ENCODE measurements at places on chromosomes 16 and 17. TPM values are rescaled to one million over a fixed set of nuclear protein-coding genes. Genes with fewer than 3 reads are reported as not detected.

DNA sequence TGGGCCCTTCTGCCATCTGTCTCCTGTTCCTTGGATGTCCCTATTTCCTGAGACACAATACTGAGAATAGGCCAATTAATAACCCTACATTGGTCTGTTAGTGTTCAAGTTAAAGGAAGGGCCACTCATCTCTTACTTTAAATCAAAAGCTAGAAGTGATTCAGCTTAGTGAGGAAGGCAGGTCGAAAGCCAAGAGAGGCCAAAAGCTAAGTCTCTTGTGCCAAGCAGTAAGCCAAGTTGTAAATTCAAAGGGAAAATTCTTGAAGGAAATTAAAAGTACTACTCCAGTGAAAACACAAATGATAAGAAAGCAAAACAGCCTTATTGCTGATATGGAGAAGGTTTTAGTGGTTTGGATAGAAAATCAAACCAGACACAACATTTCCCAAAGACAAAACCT lies 28.8 kb downstream of the ANKFN1 start:
- H3K36me3 ChIP-seq, result no peaks in the 10 kb centered on the region
- no peak overlapping the region for H3K27ac ChIP-seq
- H3K27me3 ChIP-seq, result no peaks in the 10 kb centered on the region
- H3K4me3 ChIP-seq, result no peak overlapping the region
- DNase-seq, result no peak

- no peak for DNase-seq
- H3K4me3 ChIP-seq, result no peak overlapping the region
- H3K4me1 ChIP-seq, result no peaks in the 10 kb centered on the region
- H3K27me3 ChIP-seq, result no peaks in the 10 kb centered on the region
- H3K36me3 ChIP-seq, result no peaks in the 10 kb centered on the region
These were observed 52.2 kb downstream of the ZDHHC7 start for GRCh38 chr16:84959045-84959576.

GRCh38 chr16:78227855-78228254 lies 128.4 kb downstream of the WWOX start:
- no peaks in the 10 kb centered on the region for H3K4me1 ChIP-seq
- H3K27me3 ChIP-seq, result no peaks in the 10 kb centered on the region
- H3K36me3 ChIP-seq, result no peaks in the 10 kb centered on the region
- no peak overlapping the region for H3K4me3 ChIP-seq

DNA sequence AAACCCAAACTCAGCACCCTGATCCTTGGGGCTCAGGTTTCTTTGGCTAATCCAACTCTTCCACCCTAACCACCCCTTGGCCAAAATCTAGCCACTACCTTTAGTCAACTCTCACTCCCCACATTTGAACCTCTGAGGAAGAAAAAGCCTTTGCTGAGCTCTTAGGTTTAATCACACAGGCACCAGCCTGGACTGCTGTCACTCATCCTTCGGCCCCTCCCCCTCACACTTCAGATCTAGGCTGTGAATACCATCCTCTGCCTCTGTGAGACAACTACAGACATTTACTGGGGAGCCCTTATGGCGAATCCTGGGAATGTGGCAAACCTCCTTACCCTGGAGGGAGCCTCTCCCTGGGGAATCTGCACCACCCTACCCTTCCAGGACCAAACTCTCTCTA lies 5.3 kb upstream of the RNASEK start:
- no peak overlapping the region for H3K27ac ChIP-seq
- no peak overlapping the region for H3K4me3 ChIP-seq

- no peaks in the 10 kb centered on the region for H3K27me3 ChIP-seq
- no peaks in the 10 kb centered on the region for H3K4me1 ChIP-seq
- no peak for DNase-seq
- H3K4me3 ChIP-seq, result no peak overlapping the region
- no peak overlapping the region for H3K27ac ChIP-seq
These were observed 100.7 kb downstream of the KCNJ12 start for GRCh38 chr17:21476867-21477266.

- no peaks in the 10 kb centered on the region for H3K36me3 ChIP-seq
- H3K4me1 ChIP-seq, result peaks cover 21% of the 10 kb centered on the region
- DNase-seq, result peak; percentile 88
- H3K27ac ChIP-seq, result peak overlapping the region; percentile 83
- peak overlapping the region; percentile 41 for H3K4me3 ChIP-seq
- no peaks in the 10 kb centered on the region for H3K27me3 ChIP-seq
These were observed 2.7 kb upstream of the SPG7 start for GRCh38 chr16:89505204-89506112.

- H3K27ac ChIP-seq, result peak overlapping the region; percentile 89
- no peaks in the 10 kb centered on the region for H3K36me3 ChIP-seq
- H3K4me3 ChIP-seq, result peak overlapping the region; percentile 74
- DNase-seq, result no peak
- H3K4me1 ChIP-seq, result peaks cover 5% of the 10 kb centered on the region
- H3K27me3 ChIP-seq, result no peaks in the 10 kb centered on the region
These were observed 601 bp upstream of the RFWD3 start for GRCh38 chr16:74667255-74667700.

DNA sequence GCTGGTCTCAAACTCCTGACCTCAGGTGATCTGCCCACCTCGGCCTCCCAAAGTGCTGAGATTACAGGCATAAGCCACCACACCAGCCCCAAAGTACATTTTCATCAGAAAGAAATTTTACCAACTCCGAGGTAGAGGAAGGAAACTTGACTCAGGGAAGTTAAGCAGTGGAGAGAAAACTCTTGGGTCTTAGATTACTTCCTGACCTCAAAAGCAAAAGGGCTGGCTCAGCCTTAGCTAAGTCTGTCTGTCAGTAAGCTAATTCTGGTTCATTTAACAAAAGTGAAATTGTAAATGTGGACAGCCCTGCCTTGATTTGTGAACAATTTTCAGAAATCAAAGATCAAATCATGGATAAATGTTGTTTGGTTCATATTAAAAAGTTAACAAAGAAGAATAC lies 30.6 kb downstream of the MAP2K6 start:
- H3K4me1 ChIP-seq, result no peaks in the 10 kb centered on the region
- no peaks in the 10 kb centered on the region for H3K36me3 ChIP-seq
- H3K4me3 ChIP-seq, result no peak overlapping the region
- DNase-seq, result no peak
- no peak overlapping the region for H3K27ac ChIP-seq

GRCh38 chr16:17747081-17747756 lies 276.5 kb upstream of the XYLT1 start:
- H3K27me3 ChIP-seq, result no peaks in the 10 kb centered on the region
- no peaks in the 10 kb centered on the region for H3K36me3 ChIP-seq
- no peak overlapping the region for H3K27ac ChIP-seq
- H3K4me1 ChIP-seq, result no peaks in the 10 kb centered on the region

DNA sequence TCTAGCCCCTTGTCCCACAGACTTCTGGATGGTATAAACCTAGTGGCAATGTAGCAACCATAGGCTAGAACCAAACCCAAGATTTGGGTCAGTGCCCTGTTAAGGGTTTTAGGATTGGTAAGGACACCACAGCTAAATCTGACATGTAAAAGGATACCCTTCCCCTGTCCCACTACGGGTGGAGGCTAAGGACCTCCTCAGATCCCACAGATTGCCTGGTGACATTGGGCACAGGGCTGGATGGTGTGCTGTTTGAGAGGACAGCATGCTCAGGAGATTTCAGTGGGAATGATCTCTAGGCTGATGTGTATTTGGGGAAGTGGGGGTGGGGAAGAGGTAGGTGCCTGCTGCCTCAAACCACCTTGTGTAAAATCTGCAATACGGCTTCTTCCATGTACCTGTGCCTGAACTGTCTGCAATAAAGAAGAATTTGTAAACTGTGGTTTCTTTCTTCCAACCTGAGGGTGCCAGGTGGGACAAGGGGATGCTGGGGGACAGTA lies 671 bp upstream of the EDC4 start:
- peak overlapping the region; percentile 78 for H3K27ac ChIP-seq
- no peak overlapping the region for H3K4me3 ChIP-seq
- H3K27me3 ChIP-seq, result no peaks in the 10 kb centered on the region
- peaks cover 10% of the 10 kb centered on the region for H3K4me1 ChIP-seq

GRCh38 chr17:43530288-43531081 lies 15.7 kb downstream of the ETV4 start:
- no peaks in the 10 kb centered on the region for H3K27me3 ChIP-seq
- no peak for DNase-seq
- no peak overlapping the region for H3K27ac ChIP-seq
- peaks cover 9% of the 10 kb centered on the region for H3K36me3 ChIP-seq

DNA sequence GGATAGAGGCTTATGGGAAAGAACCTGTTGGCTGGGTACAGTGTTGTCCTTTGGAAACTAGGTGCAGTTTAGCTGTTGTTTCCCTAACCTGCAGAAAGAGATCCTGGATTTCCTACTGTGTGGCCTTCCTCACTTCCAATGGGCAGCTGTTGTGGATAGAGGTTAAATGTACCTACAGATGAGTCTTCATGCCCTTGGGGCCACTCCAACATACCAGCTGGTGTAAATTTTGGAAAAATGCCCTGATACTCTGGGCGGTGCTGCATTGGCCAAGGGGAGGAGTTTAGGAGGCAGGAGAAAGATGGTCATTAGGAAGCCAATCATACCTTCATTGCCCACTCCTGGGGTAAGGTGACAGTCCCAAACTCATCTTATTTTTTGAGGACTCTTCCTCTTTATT lies 70.2 kb downstream of the SNX11 start:
- no peak overlapping the region for H3K4me3 ChIP-seq
- no peak for DNase-seq
- H3K36me3 ChIP-seq, result peaks cover 2% of the 10 kb centered on the region
- H3K27me3 ChIP-seq, result no peaks in the 10 kb centered on the region
- H3K27ac ChIP-seq, result no peak overlapping the region

DNA sequence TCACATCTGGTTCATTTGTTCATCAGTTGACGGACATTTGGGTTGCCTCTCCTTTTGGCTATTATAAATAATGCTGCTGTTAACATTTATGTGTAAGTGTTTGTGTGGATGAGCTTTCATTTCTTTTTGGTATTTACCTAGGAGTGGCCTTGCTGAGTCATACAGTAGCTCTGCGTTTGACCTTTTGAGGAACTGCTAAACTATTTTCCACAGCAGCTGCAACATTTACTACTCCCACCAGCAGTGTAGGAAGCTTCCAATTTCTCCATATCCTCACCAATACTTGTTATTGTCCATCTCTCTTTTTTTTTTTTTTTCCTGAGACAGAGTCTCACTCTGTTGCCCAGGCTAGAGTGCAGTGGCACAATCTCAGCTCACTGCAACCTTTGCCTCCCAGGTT lies 20.7 kb upstream of the PLCG2 start:
- H3K4me1 ChIP-seq, result peaks cover 12% of the 10 kb centered on the region
- H3K27me3 ChIP-seq, result no peaks in the 10 kb centered on the region
- no peak for DNase-seq
- no peaks in the 10 kb centered on the region for H3K36me3 ChIP-seq

DNA sequence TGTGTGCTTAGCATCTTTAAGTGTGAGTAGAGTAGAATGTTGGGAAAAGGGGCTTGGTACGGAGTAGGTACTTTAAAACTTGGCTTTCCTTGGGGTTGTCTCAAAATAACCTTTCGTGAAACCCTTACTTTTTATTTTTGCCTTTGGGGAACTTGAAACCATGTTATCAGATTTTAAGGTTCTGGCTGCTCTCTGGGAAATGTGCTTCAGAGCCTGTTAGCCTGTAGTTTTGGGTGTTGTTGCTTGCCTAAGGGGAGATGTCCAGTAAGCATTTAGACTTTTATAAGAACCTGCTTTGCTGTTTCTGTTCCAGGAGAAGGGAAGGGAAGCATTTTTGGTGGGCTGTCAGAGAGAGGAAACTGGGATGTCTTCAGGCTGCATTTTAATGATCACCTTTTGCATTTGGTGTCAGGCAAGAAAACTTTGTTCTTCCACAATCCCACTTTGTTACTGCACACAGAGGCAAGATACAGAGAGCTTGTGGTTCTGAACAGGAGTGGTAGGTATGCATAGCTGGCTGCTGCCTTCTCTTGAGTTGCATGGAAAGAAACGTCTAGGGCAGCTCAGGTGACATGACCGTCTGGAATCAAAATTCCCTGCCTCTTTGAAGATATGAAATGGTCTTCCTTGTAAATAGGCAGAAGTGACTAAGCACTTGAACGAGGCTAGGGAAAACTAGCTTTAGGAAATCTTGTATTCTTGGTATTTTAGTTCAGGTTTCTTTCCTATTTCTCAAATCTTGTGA lies 1.7 kb downstream of the RABEP1 start:
- no peak for DNase-seq
- no peaks in the 10 kb centered on the region for H3K27me3 ChIP-seq
- H3K4me3 ChIP-seq, result peak overlapping the region; percentile 79
- H3K36me3 ChIP-seq, result no peaks in the 10 kb centered on the region

DNA sequence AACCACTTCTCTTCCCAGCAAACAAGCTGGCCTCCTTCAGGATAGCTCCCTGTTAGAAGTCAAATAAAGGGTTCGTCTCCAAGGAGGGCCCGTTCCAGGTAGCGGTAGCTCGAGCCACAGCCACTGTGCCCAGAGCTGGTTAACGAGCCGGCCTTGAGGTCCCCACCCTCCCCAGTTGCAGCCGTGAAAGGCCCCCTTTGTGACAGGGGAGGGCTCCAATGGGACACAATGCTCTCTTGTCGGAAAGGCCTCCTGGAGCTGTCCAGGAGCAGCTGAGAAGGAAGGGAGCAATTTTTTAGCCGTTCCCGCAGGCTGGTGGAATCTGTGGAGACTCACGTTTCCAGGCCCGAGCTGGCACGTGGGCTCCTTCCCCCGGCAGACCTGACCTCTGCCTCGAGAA lies 29.9 kb upstream of the FOXF1 start:
- no peak overlapping the region for H3K27ac ChIP-seq
- no peak for DNase-seq
- H3K4me1 ChIP-seq, result no peaks in the 10 kb centered on the region
- H3K4me3 ChIP-seq, result no peak overlapping the region

DNA sequence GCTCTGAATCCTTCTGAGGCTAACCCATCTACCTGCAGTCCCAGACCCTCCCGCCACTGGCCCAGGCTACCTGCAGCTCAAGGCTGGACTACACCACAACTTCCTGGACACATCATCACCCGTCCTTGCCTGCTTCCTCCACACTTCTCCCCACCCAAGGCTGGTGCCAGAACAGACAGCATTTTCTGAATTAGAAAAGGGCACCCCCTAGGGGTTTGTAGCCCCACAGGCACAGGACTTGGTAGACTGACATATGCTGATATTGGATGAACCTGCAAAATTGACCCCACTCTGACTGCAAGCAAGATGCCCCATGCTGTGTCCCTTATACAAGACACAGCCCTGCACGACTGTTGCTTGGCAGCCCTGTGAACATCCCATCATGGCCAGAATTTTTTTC lies 271.5 kb upstream of the C16orf82 start:
- no peak overlapping the region for H3K4me3 ChIP-seq
- H3K27ac ChIP-seq, result no peak overlapping the region
- no peak for DNase-seq

The SLC6A2 gene
- not detected for total RNA-seq

The PERCC1 gene
- not detected for total RNA-seq

The GRIN2C gene
- 0.13 TPM for total RNA-seq

The XYLT1 gene
- 14.8 TPM for total RNA-seq

The GP1BA gene
- 0.74 TPM for total RNA-seq

The HYDIN gene
- not detected for total RNA-seq

The CD300A gene
- total RNA-seq, result 36.1 TPM

The GPR139 gene
- total RNA-seq, result not detected

The KRTAP9-4 gene
- not detected for total RNA-seq

The TEX19 gene
- 0.19 TPM for total RNA-seq

The TNP2 gene
- total RNA-seq, result not detected

The KRTAP2-3 gene
- not detected for total RNA-seq

Data from GM12878 (cell line).